ENCODE measurements at places on chromosomes 2 and 18.
A peak's percentile ranks its signal among the peaks of the same experiment; 100 is the strongest.

- DNase-seq, result no peak
Observed at GRCh38 chr2:138670734-138671133, 109.5 kb downstream of the NXPH2 start.

DNA sequence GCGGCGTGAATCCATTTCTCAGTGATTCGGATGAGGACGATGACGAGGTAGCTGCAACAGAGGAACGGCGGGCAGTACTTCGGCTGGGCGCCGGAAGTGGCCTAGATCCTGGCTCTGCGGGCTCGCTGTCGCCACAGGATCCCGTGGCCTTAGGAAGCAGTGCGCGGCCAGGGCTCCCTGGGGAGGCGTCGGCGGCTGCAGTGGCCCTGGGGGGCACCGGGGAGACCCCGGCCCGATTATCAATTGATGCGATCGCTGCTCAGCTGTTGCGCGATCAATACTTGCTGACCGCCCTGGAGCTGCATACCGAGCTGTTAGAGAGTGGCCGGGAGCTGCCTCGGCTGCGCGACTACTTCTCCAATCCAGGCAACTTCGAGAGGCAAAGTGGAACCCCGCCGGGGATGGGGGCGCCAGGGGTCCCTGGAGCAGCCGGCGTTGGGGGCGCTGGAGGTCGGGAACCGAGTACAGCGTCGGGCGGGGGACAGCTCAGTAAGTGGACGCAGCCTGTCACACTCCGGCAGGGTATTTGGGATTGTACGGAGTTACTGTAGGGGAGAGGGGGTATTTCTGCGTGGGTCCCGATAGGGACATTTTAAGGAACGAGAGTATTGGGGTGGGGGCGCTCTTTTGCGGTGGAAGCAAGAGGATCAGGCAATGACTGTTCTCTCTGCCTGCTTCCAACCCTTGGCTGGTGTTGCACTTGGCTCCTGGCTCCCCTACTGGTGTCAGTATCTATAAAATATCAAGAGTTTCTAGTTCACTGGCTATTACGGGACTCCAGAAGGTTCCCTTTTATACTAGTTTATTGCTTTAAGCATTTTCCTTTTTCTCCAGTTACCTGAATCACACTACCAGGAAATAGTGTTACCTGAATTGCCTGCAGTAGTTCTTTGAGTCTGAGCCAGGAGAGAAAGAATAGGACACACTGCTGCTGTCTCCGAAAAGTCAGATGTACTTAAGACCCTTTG lies 772 bp downstream of the RELCH start:
- no peak for DNase-seq

- no peak for DNase-seq
Observed at GRCh38 chr2:48253301-48253700, 276.7 kb upstream of the STON1 start.

DNA sequence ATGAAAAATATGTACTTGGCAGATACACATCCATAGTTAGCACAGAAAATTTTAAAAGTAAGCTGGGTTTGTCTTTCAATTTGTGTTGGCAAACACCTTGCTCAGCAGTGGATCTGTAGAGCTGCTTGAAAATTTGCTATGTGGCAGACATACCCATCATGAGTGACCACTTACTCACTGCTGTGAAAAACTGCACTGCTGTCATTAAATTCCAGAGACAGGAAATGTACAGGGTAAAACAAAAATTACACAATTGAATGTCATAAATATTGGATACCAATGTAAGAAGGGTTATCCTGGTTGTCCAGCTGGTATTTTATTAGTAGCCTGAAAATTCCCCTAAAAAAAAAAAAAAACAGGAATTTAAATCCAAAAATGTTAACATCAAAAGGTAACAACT lies 24.5 kb downstream of the NIF3L1 start:
- DNase-seq, result no peak

- no peak for DNase-seq
Observed at GRCh38 chr2:29808321-29808720, 113.1 kb downstream of the ALK start.

- no peak for DNase-seq
Observed at GRCh38 chr2:178208817-178209216, 14.5 kb downstream of the OSBPL6 start.

GRCh38 chr2:61368687-61369665 lies 101.9 kb downstream of the USP34 start:
- no peak for DNase-seq

DNA sequence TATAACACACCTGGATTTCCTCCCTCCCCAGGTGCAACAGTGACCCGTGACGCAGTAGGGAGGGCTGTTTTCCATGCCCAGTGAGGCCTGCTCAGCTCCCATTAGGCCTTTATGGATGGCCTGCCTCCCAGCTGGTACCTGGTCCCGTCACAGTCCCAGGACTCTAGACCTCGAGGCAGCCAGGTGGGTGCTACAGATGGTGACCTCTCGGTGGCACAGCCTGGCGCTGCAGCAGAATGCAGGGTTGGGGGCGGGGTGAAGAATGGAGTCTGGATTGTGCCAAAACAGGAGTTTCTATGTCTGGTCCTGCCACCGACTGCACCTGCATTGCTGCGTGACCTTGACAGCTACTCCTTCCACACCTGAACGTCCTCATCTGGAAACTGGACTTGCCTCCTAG lies 18.0 kb upstream of the YWHAQ start:
- DNase-seq, result no peak

DNA sequence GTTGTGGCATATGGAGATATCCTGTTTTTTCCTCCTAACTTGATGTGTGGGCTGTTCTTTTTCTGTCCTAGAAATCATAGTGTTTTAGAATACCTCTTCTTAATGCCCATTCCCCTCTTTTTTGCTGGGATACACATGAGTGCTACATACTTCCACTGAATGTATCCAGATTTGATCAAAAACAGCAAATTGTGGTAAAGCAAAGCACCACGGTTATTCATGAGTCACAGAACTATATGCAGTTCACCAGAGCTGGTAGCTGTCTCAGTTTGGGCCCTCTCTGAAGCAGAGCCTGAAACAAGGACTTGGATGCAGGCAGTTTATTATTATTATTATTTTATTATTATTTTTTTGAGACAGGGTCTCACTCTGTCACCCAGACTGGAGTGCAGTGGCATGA lies 69.9 kb upstream of the CTLA4 start:
- DNase-seq, result no peak

GRCh38 chr18:8299054-8299980 lies 309.9 kb upstream of the RAB12 start:
- peak; percentile 47 for DNase-seq

DNA sequence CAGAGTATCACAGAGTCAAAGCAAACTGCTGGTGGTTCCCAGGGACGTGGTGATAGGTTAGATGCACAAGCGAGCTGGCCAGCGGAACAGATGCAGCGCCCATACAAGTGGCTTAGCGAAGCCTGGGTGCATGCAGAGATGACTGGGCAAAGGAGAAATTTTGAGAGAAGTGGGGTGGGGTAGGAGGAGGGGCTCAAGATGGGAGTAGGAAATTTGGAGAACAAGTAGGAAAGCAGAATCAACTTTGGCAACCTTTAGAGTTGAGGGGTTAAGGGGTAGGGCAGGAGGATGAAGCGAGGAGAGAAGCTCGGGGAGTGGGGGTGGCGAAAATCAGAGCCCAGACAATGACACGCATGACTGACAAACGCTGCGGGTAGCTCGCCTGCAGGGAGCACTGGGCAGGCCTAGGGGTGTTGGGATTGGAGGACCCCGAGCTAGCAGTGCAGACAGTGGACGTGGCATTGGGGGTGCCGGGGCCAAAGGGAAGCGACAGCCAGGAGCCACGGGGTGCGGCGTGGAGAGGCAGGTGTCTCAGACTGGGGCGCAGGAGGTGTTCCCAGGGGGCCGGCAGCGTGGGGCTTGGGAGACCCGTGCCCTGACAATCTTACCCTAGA lies 431 bp downstream of the FAM98A start:
- no peak for DNase-seq

DNA sequence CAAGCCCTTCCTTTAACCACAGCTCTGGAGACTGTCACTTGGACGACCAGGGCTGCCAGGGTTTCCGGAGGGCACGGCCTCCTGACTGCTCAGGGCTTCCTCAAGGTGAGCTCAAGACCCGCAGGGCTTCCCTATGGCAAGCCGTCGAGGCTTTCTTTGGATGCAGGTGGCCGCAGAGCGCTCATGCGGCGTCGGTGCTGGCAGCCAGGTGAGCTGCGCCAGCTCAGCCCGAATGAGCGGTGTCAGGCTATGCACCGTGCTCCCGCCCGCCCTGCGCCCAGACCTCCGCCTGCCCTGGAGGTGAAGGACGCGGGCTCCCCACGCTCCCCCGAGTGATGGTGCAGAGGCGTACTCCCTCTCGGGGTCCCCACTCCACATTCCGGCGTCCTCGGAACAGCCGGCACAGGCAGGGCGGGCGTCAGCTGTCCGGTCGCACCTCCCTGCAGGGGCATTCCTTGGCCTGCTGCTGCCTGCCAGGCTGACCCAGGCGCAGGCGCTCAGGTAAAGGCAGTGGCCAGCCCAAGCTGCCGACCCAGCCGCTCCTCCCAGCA lies 20.8 kb upstream of the TUBB6 start:
- no peak for DNase-seq

- no peak for DNase-seq
Observed at GRCh38 chr2:220489121-220489520, 861.7 kb downstream of the SLC4A3 start.

DNA sequence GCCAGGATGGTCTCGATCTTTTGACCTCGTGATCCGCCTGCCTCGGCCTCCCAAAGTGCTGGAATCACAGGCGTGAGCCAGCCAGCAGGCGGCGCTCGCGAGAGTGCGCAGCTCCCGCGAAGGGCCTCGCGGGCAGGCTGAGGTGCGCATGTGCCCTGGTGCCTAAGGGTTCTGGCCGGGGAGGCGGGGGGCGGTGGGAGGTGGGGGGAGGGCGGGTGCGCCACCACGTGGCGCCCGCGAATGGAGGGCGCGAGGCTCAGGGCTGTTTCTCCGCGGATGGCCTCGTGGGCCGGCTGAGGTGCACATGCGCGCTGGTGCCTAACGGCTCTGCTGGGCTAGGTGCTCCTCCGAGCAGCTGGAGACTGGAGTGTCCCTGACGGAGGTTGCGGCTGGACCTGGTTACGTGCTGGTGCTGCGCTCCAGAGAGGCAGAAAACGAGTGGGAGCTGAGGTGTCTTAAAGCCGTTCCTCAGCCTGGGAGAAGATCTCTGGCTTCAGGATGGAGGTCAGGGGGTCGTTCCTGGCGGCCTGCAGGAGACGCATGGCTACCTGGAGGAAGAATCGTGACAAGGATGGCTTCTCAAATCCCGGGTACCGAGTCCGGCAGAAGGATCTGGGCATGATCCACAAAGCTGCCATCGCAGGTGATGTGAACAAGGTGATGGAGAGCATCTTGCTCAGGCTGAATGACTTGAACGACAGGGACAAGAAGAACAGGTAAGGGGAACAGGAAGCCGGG lies at the start of gene ANKRD62:
ANKRD62 (plus strand) TSS at position 324 of the 738 bp plus-strand sequence; CDS start at position 499, 175 bp downstream.
- no peak for DNase-seq

- no peak for DNase-seq
Observed at GRCh38 chr18:6210349-6211173, 204.2 kb downstream of the L3MBTL4 start.

DNA sequence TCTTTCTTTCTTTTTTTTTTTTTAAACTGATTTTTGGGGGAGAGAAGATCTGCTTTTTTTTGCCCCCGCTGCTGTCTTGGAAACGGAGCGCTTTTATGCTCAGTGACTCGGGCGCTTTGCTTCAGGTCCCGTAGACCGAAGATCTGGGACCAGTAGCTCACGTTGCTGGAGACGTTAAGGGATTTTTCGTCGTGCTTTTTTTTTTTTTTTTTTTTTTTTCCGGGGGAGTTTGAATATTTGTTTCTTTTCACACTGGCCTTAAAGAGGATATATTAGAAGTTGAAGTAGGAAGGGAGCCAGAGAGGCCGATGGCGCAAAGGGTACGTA lies 587 bp downstream of the MEIS1 start:
- no peak for DNase-seq

GRCh38 chr2:143525402-143525860 lies 396.2 kb downstream of the ARHGAP15 start:
- no peak for DNase-seq

DNA sequence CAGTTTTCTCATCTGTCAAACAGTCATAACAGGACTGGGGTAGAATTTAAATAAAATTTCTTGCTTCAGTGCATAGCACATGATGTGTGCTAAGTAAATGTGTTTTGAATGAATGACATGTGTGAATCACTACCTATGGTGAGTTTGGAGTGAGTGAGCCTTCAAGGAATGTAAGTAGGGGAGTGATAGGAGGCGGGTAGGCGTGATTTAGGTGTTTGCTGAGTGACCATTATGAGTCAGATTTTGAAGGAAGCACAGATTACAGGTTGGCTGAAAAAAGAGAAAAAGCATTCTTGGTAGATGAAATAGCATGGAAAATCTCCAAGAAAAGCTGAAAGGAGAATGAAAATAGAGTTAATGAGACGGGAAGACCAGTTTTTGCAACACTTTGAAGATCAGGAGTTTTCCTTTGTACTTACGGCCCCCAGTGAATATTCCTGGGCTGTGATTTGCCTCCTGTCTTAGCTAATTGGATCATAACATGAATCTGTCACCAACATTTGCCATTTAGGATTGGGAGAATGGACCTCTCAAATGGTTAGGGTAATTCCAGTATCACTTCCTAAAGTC lies 136.9 kb upstream of the GATA6 start:
- no peak for DNase-seq

DNA sequence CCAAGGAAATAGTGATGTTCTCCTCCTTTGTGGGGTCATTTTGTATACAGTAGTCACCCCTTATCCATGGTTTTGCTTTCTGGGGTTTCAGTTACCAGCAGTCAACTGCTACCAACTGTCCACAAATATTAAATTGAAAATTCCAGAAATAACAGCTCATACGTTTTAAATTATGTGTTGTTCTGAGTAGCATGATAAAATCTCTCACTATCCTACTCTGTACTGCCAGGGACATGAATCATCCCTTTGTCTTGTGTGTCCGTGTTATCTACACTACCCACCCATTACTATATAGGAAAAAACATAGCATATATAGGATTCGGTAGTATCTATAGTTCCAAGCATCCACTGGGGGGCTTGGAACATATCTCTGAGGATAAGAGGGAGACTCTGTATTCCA lies 120.9 kb upstream of the DCC start:
- DNase-seq, result no peak

GRCh38 chr2:147027436-147027835 lies 817.4 kb upstream of the ACVR2A start:
- DNase-seq, result no peak

GRCh38 chr2:46362667-46363012 lies 65.4 kb downstream of the EPAS1 start:
- DNase-seq, result no peak

GRCh38 chr2:101806701-101807100 lies 109.2 kb downstream of the MAP4K4 start:
- DNase-seq, result no peak

- DNase-seq, result no peak
Observed at GRCh38 chr2:64773461-64774118, 119.9 kb upstream of the SERTAD2 start.

Data from NCI-H2081 treated with DMSO at 0.1 percent for 48 hours (cell line).